Aorta (tissue), 5 donors: ENCODE measurements at places on chromosomes 1 and 21.

- no peak for DNase-seq
These were observed 83.4 kb downstream of the SNRPE start for GRCh38 chr1:203944651-203945404.

DNA sequence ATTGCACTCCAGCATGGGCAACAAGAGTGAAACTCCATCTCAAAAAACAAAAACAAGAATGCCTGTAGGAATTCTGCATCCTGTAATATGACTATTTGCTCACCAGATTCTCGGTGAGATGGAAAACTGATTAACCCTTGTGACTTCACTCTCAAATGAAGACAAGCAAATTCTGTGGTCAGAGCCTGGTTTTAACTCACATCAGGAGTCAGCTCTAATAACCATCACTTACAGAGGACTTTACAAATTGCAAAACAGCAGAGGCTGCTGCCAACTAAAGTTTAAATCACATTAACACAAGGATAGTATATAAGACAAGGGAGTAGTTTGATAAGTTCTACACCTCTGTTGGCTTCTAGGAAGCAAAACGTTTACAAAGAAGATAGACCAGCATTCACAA is 35.7 kb upstream of the FAM163A start:
- no peak for DNase-seq

GRCh38 chr1:81458186-81458585 is 342.5 kb upstream of the ADGRL2 start:
- DNase-seq: no peak

GRCh38 chr1:154539486-154540483 is 18.7 kb downstream of the UBE2Q1 start:
- DNase-seq: no peak

DNA sequence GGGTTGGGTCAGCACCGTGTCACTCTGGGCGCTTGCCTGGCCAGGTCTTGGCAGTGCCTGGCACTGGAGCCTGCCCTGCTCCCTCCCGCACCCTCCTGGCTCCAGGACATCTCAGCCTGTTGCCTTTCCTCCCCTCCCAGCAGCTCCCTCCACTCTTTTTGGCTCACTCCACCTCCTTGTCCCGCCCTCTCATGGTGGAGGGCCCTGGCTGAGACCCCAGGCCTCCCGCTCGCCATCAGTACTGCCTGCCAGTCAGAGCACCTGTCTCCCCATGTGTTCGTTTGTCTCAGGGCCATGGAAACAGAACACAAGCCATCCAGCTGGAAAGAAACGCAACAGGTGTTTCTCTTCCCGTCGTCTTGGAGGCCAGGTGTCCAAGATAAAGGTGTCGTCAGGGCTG is 61.0 kb downstream of the B3GALT5 start:
- no peak for DNase-seq

- no peak for DNase-seq
These were observed 53.2 kb downstream of the RNF187 start for GRCh38 chr1:228540161-228540917.

GRCh38 chr1:56726706-56727105 is 81.6 kb downstream of the PRKAA2 start:
- DNase-seq: no peak

DNA sequence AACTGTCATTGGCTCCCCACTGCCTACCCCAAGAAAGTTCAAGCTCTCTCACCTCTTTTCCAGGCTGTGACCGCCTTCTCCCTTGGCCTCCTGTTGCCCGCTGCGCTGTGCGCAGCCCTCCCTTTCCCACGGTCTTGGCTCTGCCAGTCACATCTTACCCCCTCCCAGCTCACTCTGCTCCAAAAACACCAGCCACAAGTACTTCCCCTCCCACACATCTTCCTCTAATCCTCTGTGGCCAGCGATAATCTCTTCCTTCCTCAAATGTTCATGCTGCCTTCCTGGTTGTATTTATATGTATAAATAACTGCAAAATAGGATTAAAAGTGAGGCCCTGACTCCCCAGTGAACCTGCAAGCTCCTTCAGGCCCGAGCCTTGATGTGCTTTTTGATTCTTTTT is 81.8 kb downstream of the AJAP1 start:
- no peak for DNase-seq

DNA sequence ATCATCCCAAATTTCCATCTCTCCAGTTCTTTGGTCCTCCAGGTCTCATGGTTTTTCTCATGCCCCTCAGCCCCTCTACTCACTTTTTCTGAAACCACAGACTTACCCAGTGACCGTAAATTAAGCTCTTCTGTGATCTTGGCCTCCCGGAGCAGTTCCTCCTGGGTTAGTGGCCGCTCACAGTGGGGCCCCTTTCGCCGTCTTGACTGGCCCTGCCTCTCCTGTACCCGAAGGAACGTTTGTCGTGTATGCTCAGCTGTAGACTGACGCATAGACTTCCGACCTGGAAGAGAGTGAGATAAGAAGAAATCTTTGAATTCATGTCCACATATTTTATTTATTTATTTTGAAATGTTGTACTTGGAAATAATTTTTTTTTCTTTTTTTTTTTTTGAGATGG is 5.8 kb downstream of the VPS72 start:
- no peak for DNase-seq

DNA sequence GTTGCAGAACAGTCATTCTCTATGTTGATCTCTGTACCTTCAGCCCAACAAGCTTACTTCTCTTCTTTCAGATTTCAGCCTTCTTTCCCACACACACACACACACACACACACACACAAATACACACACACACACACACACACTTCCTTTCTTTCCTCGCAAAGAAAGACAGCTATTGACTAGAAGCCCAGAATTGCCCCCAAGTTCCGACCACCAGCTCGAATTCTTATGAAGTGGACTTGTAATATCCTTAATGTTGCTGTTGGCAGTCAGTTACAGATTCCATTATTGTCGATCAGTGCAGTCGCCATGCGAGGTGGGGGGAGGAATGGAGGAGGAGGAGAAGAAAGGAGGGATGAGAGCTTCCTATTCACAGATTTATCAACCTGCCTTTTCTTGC is 125.5 kb downstream of the CLEC20A start:
- no peak for DNase-seq

- DNase-seq: no peak
These were observed 58.5 kb downstream of the RUSC1 start for GRCh38 chr1:155379180-155379579.

DNA sequence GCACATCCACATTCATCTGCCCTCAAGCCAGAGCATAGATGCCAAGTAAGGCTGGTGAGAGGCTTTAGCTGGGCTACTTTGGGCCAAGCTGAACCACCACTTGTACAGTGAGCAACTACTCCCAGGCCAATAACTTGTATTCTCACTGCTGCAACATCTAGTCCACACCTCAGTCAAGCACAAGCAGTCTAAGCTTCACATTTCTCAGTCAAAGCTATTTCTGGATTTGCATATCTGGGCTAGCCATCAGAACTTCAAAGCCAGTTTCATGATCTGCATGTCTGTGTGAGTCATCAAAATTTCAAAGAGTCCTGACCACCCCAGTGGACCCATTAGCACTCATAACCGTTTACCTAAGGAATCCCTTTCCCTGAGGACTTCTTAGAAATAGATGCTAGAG is 77.7 kb upstream of the DIRAS3 start:
- no peak for DNase-seq

DNA sequence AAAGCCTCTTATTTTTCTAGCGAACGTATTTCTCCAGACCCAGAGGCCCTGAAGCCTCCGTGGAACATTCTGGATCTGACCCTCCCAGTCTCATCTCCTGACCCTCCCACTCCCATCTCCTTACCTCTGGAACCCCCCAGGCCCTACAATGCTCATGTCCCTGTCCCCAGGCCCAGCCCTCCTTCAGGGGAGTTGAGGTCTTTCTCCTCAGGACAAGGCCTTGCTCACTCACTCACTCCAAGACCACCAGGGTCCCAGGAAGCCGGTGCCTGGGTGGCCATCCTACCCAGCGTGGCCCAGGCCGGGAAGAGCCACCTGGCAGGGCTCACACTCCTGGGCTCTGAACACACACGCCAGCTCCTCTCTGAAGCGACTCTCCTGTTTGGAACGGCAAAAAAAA is 68.7 kb downstream of the ALPL start:
- DNase-seq: no peak

DNA sequence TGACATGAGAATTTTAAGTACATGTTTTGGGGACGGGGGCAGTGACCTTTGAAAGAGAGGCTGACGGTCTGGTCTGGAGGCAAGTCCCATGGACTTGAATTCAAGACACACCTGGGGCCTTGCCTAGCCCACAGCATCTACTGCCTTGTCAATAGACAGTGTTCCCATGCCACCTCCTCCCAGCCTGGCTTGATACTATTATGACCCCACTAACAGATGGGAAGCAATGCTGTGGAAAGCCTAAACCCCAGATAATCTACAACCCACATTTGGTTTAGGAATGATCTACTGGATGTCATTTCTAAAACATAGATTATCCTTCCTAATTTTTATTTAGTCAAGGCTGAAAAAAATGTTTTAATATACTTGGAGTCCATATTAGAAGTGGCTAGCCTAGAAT is 17.8 kb upstream of the NFASC start:
- DNase-seq: no peak

DNA sequence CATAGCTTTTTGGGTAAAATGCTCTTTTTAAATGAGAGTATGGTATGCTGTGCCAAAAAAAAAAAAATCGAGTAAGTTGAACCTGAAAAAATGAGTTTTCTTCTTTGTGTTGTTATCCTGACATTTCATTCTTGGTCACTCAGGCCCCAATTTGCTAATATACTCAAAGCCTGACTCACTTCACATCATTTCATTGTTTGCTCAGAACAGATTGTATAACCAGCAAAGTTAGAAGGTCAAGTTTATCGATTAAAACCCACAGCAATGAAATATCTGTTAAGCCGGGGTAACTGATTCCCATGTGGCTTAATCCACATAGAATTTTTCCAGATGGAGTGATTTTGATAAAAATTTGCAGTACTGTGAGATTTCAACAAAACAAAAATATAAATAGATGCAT is 363.7 kb downstream of the NEGR1 start:
- DNase-seq: no peak

- DNase-seq: no peak
These were observed 294.9 kb downstream of the ASTN1 start for GRCh38 chr1:176869577-176869976.

DNA sequence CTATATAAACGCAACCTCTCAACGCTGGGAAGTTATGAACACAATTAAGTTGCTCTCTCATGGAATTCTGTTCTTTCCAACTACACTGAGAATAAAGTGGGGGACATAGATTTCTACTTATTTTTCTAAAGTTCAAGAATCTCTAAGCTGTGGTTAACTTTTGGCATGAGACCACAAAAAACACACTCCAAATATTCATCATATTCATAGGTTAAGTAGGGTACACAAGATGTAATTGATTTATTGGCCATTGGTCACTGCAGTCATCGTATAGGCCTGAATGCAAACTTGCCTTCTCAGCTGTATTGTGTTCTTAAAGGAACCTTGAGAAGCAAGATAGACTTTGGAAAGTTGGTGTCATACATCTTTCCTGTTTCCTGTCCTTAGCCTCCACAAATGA is 40.3 kb downstream of the PRRX1 start:
- no peak for DNase-seq

GRCh38 chr1:77504986-77505385 is 177.5 kb downstream of the ZZZ3 start:
- DNase-seq: no peak

DNA sequence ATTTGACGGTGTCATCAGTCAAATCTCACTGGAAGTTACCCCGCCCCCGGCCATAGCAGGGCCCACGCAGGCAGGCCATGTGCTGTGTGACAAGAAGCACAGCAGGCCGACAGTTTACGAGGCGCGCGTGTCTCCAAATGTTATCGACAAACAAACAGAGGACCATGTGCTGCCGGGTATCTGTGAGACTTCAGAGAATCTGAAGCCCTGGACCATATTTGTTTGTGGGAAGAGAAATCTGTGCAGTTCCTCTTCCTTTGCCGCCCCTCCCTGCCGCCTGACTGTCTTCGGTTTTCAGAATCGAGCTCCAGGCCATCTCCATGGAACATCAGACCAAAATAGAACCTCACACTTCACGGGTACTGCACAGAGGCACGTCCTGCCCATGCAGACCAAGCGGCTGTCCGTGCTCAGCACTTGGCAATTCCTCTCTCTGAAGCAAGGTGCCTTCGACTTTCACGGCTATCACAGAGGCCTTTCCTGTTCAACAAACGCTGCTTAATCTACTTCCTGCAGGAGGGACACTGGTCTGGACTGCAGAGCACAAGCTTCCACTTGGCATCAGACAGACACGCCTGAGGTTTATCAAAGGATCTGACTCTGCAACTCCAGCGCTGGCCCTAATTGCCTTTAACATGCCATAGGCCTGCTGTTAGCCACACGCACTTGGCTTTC is 135.7 kb upstream of the KRTAP19-8 start:
- DNase-seq: no peak

DNA sequence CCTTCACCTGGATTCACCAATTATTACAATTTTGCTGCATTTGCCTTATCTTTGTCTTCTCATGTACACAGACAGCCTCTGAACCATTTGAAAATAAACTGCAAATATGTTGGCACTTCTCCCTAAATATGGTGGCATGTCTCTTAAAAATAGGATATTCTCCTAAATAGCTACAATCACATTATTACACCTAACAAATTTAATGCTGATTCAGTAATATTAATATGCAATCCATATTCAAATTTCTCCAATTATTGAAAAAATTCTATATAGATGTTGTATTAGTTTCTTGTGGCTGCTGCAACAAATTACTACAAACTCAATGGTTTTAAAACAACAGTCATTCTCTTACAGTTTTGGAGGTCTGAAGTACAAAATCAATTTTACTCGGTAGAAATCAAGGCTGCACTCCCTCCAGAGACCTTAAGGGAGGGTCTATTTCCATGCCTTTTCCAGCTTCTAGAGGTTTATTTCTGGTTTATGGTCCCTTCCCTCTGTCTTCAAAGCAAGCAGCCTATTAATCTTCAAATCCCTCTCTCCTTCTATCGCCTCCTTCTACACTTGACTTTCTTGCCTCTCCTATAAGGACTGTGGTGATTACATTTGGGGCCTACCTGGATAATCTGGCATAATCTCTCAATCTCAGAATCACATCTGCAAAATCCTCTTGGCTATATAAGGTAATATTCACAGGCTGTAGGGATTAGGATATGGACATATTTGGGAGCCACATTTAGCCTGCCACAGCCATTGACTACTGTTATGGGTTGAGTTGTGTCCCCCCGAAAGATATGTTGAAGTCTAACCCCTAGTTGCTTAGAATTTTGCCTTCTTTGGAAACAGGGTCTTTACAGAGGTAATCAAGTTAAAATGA is 52.5 kb upstream of the BOLA1 start:
- no peak for DNase-seq

- no peak for DNase-seq
These were observed 34.6 kb downstream of the SLAMF6 start for GRCh38 chr1:160488347-160489058.
